Activated CD4-positive, CD25-positive, alpha-beta regulatory T cell treated with anti-CD3 and anti-CD28 coated beads, Interleukin-2, amount 50 U/mL, for 24 hours (primary cell): ENCODE measurements at places on chromosomes 6 and 20.
A peak's percentile ranks its signal among the peaks of the same experiment; 100 is the strongest.

DNA sequence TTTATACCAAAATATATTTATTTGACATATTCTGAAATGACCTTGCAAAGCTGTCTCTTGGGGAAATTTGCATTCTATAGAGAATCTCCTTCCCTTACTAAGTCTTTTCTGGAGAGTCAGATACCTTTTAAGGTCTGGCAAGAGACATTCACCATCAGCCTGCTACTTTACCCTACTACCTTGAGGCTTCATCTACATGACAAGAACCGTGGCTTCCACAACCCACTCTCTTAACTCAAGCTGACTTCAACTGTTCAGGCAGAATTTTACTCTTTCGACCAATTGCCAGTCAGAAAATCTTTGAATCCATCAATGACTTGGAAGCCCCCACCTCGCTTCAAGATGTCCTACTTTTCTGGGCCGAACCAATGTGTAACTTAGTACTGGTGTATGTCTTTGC, 314.2 kb downstream of the LAMA2 start:
- no peak for ATAC-seq

- ATAC-seq: no peak
Measured at GRCh38 chr6:130143709-130144108, 79.0 kb downstream of the SAMD3 start.

GRCh38 chr6:5162355-5162754, 77.2 kb downstream of the PPP1R3G start:
- no peak for ATAC-seq

DNA sequence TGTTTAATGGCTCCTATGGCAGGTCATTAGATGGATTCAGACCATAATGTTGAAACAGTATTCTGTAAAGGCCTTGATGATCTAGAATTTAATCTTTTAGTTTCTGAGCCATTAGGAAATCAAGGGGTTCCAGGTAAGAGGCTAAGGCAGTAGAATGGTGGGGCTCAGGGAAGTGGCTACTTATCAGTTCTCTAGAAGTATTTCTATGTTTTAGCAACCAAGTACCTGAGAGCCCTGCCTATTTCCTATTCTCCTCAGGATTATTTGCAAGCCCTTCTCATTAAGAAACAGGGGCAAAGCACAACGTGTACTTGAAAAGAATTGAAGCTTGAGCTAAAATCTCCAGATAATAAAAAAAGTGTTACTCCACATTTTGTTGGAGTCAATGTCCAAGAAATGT, 646.5 kb downstream of the RNF144B start:
- ATAC-seq: no peak

GRCh38 chr20:16299897-16300296, 273.4 kb downstream of the KIF16B start:
- no peak for ATAC-seq

GRCh38 chr6:170372380-170373325, 66.1 kb downstream of the FAM120B start:
- ATAC-seq: no peak

GRCh38 chr6:55874316-55874715, 1.1 kb downstream of the BMP5 start:
- ATAC-seq: no peak

GRCh38 chr6:71385111-71385822, 96.7 kb downstream of the OGFRL1 start:
- no peak for ATAC-seq

GRCh38 chr6:47650553-47651432, 47.6 kb upstream of the ADGRF4 start:
- no peak for ATAC-seq

DNA sequence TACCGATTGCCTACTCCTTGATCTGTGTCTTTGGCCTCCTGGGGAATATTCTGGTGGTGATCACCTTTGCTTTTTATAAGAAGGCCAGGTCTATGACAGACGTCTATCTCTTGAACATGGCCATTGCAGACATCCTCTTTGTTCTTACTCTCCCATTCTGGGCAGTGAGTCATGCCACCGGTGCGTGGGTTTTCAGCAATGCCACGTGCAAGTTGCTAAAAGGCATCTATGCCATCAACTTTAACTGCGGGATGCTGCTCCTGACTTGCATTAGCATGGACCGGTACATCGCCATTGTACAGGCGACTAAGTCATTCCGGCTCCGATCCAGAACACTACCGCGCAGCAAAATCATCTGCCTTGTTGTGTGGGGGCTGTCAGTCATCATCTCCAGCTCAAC, 13.5 kb downstream of the CCR6 start:
- ATAC-seq: peak; percentile 56

DNA sequence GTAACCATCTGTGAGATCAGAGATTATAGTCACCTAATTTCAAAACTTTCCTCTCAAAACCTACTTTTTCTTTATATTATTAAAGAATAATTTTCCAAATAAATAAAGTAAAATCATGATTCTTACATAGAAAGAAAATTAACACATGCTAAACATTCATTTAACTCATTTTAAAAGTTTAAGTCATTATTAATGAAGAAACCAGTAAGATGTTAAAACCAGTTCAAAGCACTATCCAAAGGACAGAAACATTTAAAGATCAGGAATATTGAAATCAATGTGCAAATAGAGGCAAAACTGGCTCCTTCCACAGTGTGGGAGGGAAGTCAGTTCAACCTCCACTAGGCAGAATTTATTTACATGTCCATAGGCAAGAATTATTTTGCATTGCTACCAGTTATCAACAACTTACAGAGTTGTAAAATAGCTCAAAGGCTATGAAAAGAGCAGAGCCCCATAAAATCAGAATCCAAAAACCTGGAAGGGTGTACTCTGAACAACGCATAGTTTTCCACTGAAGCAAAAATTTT, 146.9 kb downstream of the KHDC1L start:
- no peak for ATAC-seq

GRCh38 chr6:26377719-26378118, 5.2 kb upstream of the BTN2A2 start:
- no peak for ATAC-seq

- ATAC-seq: no peak
Measured at GRCh38 chr6:33050014-33050810, 23.2 kb downstream of the HLA-DPA1 start.

DNA sequence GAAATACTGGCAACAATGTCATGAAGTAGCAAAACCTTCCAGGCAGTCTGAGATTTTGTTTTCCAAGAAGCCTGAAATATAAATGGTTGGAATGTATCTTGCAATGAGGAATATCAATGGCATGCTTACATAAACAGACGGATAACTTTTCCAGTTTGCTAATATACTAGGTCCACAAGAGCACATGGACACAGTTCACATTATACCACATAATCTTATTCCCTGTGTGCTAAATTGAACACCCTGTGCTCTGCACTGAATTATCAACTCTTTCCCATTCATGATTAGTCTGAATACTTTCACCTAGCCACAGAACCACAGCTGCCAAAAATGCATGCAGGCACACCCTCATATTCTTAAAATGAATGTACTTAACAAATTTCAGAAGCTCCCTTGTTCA, 274.3 kb downstream of the COL12A1 start:
- ATAC-seq: no peak

GRCh38 chr20:46618316-46619100, 32.8 kb downstream of the SLC13A3 start:
- no peak for ATAC-seq

DNA sequence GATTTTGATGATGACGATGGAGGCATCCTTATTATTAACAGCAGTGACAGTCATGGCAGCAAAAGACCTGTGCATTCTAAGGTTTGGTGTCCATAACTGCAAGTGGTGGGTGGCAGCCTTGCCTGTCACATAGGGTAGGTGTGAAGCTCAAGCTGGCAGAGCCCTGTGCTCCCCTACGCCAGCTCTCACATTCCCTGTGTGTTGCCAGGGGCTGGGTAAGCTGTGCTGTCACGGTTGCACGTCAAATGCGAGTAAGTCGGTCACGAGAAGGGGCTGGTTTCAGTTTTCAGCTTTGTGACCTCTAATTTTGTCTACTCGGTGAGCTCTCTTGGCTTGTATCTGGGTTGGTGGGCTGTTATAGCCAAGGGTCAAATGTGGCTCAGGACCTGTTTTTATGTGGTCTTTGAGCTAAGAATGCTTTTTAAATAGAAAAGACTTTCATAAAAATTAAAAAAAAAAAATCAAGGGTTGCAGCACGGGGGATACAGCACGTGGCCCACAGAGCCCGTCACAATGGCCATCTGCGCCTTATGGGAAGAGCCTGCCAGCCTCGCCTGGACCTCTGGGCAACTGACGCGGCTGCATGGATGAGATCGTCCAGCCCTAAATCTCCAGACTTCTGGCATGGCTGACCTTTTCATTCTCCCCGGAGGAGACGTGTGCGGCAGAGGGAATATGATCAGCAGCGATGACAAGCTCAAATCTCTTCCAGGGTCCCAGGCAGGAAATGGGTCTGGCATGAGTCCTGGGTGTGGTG, 148.5 kb downstream of the PHACTR3 start:
- no peak for ATAC-seq

GRCh38 chr20:40175296-40175695, 513.7 kb downstream of the MAFB start:
- ATAC-seq: no peak

GRCh38 chr6:126300735-126301134, 39.2 kb upstream of the CENPW start:
- ATAC-seq: peak; percentile 38

GRCh38 chr6:15945593-15946159, 183.2 kb upstream of the MYLIP start:
- no peak for ATAC-seq

GRCh38 chr20:25313593-25313992, 65.7 kb downstream of the PYGB start:
- peak; percentile 27 for ATAC-seq

DNA sequence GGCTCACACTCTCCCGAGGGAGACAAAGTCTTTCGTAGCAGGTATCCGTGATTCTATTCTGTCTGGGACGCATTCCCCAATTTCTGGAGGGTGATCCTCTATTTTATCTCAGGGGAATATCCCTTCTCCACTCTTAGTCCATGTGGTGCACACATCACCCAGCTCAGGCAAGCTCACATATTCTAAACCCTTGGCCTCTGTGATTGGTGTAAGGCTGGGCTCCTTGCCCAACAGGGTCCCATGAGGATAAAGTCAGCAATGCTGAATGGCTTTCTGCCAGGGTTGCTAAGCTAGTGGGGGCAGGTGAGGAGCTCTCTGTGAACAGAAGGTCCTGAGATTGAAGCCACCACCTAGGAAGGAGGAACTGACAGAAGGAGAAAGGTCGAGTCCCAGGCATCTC, 137.2 kb downstream of the CDH26 start:
- no peak for ATAC-seq

- no peak for ATAC-seq
Measured at GRCh38 chr6:42762426-42762859, 16.5 kb upstream of the TBCC start.

- no peak for ATAC-seq
Measured at GRCh38 chr6:74447013-74447412, 751.0 kb downstream of the CD109 start.

GRCh38 chr20:20594171-20594530, 118.3 kb downstream of the RALGAPA2 start:
- no peak for ATAC-seq
